NCI-H345 (cell line): ENCODE measurements at places on chromosomes 5 and 9.
A peak's percentile ranks its signal among the peaks of the same experiment; 100 is the strongest.

- no peak for DNase-seq
Measured at GRCh38 chr9:105392531-105392930, 55.3 kb upstream of the FSD1L start.

- no peak for DNase-seq
Measured at GRCh38 chr9:69044240-69045219, 9.0 kb downstream of the FXN start.

GRCh38 chr5:146111409-146111808 lies 6.0 kb upstream of the PLAC8L1 start:
- DNase-seq, result no peak

DNA sequence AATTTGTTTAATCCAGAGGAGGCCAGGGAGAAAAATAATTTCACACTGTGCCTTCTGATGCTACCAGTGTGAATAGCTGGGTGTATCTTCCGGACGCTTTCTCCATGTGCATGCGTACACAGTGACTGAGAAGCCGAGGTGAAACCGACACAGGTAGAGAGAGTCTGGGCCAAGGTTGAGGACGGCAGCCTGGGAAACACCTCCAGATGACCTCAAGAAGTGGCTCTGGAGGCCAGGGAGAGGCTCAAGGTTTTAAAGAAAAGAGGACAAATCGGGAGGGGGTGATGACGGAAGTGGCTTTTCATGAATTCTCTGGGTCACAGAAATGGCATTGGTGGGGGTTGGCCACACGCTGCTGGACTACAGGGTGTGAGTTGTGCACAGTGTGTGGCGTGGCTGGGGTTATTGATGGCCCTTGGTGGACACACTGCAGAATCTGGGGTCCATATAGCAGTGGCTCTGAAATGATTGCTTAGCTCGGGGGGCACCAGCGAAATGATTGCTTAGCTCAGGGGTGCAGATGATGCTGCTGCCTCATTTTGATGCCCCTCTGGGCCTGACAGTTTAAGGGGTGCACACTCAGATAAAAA lies 34.1 kb upstream of the LRRC14B start:
- DNase-seq, result no peak

GRCh38 chr9:82101475-82101874 lies 112.9 kb downstream of the SPATA31D1 start:
- no peak for DNase-seq

- no peak for DNase-seq
Measured at GRCh38 chr5:82354543-82354942, 76.4 kb upstream of the RPS23 start.

DNA sequence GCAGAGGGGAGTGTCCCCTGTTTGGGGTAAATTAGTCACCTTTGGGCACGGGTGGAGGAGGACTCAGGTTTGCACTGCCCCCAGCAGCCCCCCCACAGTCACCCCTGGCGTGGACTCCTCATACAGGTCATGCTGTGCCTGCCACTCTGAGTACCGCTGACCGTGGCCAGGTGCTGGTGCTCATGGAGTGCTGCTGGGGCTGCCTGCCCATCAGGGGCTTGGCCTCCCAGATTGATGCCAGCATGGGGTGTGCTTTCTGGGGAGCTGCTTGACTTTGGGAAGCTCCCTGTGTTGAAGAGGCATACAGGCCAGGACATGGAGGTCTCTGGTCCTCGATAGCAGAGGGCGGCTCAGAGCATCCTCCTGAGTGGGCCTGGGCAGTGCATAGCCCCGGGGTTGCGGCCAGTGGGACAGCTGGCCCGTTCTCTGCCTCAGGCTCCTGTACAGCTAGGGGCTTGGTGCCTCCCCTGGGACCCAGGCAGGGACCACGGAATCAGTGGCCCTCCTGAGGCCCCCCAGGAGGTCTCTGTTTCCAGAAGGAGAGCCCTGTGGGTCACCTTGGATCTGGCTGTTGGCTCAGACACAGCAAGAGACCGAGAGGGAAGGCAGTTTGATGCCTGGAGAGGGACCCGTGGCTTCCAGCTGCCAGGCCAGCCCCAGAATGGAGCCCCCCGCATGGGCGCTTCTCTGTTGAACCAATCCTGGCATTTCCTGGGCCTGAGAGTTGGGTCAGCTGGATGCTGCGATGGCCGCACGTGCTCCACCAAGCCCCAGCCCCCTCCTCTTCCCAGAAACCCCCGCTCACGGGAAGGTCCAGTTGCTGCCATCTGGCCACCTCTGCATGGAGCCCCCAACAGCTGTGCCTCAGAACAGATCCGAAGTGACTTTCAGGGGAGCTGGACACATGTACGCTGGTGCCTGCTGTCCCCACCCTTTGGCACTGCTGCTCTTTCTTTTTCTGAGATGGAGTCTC lies 6.1 kb upstream of the AJM1 start:
- DNase-seq, result no peak

- no peak for DNase-seq
Measured at GRCh38 chr9:32580631-32581300, 7.8 kb upstream of the NDUFB6 start.

- no peak for DNase-seq
Measured at GRCh38 chr9:128448746-128449145, 7.1 kb upstream of the ODF2 start.

- DNase-seq, result peak; percentile 66
Measured at GRCh38 chr9:76676857-76677256, 87.4 kb upstream of the PCA3 start.

DNA sequence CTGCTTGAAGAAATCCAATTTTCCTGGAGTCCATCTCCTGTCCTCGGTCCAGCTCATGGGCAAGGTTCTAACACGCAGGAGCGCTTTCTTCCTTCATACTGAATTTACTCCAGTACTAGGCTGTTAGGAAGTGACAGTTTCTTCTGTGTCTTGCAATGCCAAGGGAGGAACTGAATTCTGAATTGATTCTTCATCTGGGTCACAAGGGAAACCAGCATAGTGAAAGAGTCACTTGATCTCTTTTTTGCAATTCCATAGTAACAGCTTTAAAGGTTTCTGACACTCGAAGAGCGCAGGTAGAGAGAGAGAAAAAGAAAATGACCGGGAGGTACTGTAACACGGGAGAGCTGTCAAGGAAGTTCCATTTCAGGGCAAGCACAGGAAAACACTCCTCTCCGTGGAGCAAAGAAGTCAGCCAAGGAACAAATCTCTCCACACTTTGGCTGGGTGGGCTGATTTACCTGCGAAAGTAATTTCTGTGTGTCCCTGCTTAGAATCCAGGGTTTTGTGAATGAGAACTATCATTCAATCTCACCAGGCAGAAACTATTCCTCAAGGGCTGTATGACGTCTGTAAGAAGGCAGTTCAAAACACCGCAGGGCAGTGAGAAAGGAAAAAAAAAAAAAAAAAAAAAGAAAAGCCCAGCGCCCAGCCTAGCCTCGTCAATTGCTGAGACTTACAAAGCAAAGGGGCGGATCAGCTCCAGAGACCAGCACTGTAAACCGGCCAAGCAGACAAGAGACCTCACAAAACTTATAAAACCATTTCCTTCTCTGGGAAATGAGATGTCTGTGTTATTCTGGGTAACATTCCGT lies 617.8 kb downstream of the PDE4D start:
- DNase-seq, result no peak

GRCh38 chr9:129435291-129435690 lies 185.6 kb downstream of the C9orf50 start:
- DNase-seq, result no peak

GRCh38 chr9:99478469-99479027 lies 256.5 kb downstream of the SEC61B start:
- no peak for DNase-seq

GRCh38 chr9:99778836-99779235 lies 42.8 kb upstream of the NR4A3 start:
- no peak for DNase-seq

- DNase-seq, result no peak
Measured at GRCh38 chr5:156698323-156698722, 151.8 kb upstream of the PPP1R2B start.

GRCh38 chr5:15786884-15787283 lies 286.9 kb downstream of the FBXL7 start:
- no peak for DNase-seq

DNA sequence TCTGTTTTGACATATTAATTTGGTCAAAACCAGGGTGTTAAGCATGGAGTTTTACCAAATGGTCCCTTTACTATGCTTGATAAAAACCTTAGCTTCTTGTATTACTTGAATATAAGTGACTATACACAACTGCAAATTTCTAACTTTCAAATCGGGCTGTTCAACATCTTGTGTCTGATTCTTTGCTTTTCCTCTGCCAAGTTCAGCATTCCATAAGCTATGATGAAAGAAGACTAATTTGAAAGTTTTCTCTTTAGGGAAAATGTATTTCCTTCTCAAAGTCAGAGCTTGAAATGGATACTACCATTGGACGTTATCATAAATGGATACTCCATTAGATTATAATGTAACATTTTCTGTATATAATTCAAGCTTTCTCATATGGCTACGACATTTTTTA lies 792.9 kb downstream of the EFNA5 start:
- no peak for DNase-seq
